ENCODE measurements at places on chromosomes 2 and 18. TPM values are rescaled to one million over a fixed set of nuclear protein-coding genes. Genes with fewer than 3 reads are reported as not detected.
A peak's percentile ranks its signal among the peaks of the same experiment; 100 is the strongest.

DNA sequence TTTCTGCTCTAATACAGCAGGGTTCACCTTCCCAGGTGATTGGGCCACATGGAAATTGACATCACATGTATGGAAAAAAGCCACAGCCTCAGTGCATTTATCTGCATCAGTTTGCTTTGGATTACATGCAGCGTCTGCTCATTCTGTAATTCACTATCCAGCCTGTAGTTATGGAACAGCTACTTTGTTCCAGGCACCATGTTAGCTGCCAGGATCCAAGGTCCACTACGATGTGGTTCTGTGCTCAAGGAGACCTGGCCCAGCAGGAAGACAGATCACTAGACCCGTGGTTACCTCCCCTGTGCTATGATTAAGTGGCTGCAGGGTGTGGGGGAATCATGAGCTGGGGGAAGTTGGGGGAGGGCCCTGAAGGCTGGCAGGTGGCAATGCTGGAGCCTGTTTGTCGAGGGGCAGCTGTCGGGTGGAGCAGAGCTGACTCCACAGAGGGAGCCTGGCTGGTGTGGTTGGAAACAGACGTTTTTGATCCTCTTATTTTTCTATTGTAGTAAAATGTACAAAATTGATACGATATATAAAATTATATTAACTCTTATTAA is 58.6 kb downstream of the TSHZ1 start:
- no peak for DNase-seq

DNA sequence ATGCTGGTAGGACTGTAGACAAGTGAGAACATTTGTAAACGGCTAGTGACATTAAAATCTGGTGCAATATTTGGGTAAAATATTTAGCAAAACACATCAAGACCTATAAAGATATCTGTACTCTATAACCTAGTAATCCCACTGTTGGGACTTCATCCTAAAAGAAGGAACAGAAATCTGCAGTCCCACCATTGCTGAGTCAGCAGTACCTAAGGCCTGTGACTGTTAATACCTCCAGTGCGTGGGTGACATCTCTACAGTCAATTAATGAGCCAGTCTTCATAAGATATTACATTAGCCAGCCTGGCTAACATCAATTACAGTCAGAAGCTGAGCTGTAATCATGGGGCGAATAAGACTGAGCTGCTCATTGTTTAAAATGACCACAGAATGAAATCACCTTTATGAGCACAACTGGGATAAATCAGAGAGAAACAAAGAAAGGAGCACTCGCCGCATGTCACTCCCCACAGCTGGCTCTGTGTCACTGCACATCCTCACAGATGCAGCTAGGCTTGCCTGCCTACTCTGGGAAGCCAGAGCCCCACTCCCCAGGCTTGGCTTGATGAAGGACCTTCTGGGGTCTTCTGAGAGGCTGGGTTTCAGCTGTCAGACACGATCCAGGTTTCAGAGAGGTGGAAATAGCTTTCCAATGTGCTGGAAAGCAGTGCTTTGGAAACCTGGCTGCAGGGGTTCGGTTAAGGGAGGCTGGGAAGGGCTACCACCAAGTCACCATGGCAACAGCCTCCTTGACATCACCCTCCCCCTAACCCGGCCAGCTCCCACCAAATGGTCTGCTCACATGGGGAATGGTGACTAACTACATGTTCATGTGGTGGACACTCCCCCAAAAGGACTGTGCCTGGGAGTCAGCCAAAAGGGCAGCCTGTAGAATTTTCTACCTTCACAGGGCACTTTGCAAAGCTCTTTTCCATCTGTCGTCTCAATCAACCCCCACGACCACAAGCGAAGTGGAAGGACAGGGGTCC is 145.0 kb downstream of the ZBTB7C start:
- peak; percentile 69 for DNase-seq

DNA sequence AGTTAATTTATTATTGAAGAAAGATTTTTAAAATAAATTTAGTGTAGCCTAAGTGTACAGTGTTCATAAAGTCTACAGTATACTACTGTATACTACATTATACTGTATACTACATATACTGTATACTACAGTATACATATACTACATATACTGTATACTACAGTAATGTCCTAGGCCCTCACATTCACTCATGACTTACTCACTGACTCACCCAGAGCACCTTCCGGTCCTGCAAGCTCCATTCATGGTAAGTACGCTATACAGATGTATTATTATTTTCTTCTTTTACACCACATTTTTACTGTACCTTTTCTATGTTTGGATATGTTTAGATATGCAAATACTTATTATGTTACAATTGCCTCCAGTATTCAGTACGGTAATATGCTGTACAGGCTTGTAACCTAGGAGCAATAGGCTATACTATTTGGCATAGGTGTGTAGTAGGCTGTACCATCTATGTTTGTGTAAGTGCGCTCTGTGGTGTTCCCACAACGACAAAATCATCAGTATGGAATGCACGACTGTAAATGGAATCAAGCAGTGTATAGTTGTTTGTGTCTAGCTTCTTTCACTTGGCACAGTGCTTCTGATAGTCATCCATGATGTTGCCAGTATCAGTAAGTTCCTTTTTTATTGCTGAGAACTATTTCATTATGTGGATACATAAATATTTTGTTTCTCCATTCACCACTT is 245.7 kb downstream of the MTX2 start:
- no peak for DNase-seq

- no peak for DNase-seq
Measured at GRCh38 chr2:352696-353095, 64.8 kb upstream of the ALKAL2 start.

DNA sequence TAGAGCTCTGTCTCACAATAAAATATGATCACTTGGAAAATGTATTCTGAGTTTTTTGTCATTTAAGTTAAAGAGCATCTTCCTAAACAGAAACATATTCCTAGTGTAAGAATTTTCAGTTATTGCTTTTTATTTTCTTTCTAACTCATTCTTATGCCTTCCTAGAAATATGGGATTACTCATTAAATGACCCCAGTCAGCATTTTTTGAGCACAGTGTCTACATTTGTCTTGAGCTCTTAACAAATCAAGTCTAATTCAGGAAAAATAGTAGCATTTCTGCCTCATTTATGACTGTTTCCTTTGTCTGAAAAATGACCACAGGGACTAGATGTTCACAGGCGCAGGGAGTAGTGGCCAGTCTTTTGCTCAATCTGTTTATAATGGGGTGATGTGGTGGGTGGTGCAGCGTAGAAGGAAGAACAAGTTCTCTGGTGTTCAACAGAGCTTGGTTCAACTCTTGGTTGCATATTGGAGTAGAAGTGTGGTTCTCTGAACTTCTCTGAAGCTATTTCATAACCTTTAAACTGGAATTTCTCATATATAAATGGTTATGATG is 267.1 kb downstream of the CYRIA start:
- DNase-seq: no peak

Gene TBR1
- not detected for total RNA-seq

GRCh38 chr2:45257820-45258219 is 248.6 kb upstream of the SIX2 start:
- DNase-seq: no peak

Gene SNTG2
- 0.86 TPM for total RNA-seq

Gene PROC
- 2.7 TPM for total RNA-seq

DNA sequence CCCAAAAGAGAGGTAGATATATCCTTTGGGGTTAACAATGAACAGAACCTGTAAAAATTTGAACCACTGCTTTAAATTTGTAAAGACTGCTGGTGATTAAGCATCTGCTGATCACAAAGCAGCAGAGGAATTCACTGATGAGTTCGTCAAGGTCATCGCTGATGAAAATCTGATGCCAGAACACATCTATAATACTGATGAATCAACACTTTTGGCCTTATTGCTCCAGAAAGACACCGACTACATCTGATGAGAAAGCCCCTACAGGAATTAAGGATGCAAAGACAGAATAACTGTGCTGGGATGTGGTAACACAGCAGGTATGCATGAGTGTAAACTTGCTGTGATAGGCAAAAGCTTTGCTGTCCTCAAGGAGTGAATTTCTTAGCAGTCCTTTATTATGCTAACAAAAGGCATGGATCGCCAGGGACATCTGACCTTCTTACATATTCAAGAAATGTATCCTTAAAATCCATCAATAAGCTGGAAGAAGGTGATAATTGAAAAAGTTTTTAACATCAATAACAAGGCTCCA is 30.5 kb upstream of the SGPP2 start:
- DNase-seq: no peak

GRCh38 chr2:241224018-241224850 is 35.8 kb downstream of the ANO7 start:
- DNase-seq: peak; percentile 58

Gene GRB14
- total RNA-seq: 0.10 TPM

- DNase-seq: no peak
Measured at GRCh38 chr18:42242758-42243157, 287.7 kb downstream of the PIK3C3 start.

DNA sequence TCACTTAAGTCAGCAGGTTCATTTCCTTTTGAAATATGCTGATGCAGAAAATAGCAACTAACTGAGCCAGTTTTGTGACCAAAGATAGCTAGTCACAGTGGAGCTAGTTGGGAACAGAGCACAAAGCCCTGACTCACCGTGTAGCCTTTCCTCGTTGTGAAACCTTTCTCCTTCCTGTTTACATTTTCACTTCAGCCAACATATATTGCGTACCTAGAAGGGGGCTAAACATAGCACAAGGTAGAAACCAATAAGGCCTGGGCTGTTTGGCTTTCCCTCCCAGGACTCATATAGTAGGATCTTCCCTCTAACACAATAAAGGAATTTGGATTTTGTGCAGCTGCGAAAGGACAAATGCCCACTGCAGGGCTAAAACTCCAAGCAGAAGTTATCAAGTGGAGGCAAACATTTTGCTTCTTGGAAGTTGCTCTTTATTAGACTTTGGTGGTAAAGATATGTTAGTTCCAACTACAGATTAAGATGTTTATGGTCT is 24.5 kb upstream of the LPIN2 start:
- DNase-seq: peak; percentile 81

- DNase-seq: peak; percentile 35
Measured at GRCh38 chr2:42770288-42771131, 6.6 kb upstream of the OXER1 start.

- no peak for DNase-seq
Measured at GRCh38 chr2:105777506-105778055, 32.9 kb downstream of the NCK2 start.

- peak; percentile 0 for DNase-seq
Measured at GRCh38 chr18:65439188-65439587, 311.6 kb upstream of the CDH7 start.

- no peak for DNase-seq
Measured at GRCh38 chr2:167388497-167388896, 500.2 kb downstream of the XIRP2 start.

Gene OR6B2
- total RNA-seq: not detected

- DNase-seq: no peak
Measured at GRCh38 chr18:74534150-74534969, at the start of gene CNDP1. TSS of gene CNDP1 (plus strand) at chr18:74534500. CDS start at chr18:74534668, 168 bp downstream.

DNA sequence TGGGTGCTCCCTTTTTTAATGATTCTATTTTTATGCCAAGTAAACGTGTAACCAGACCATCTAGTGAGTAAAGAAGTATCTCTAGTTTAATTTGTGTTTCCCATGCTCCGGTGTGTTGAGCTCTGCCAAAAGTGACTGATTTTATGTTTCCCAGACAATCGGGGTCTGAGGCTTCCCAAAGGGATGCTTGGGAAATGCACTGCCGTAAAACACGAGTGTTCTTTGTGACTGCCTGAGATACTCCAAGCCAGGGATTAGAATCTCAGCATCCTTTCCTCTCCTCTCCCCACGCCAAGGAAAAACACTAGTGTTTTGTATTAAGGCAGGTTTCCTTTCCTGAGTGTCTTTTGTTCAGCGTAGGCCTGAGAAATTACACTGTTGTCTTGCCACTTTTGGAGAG is 180.5 kb upstream of the NRP2 start:
- DNase-seq: no peak

DNA sequence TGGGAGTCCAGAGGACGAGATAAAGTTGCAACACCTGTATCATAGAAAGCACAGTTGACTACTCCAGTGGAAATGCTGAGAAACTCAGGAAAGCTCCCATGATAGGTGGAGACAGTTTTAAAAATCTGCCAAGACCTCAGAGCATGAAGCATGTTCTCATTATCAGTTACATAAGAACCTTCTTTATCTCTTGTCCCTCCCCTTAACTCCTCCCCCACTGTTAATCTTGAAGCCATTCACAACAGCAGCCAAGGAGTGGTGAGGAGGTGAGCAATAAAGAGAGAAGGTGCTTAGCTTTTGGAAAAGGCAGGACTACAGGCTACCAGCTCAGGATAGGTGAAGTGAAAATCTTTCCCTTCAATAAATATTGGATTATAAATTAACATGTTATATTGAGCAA is 657.9 kb downstream of the NYAP2 start:
- no peak for DNase-seq

- DNase-seq: no peak
Measured at GRCh38 chr2:218981390-218981880, 3.5 kb downstream of the FEV start.

DNA sequence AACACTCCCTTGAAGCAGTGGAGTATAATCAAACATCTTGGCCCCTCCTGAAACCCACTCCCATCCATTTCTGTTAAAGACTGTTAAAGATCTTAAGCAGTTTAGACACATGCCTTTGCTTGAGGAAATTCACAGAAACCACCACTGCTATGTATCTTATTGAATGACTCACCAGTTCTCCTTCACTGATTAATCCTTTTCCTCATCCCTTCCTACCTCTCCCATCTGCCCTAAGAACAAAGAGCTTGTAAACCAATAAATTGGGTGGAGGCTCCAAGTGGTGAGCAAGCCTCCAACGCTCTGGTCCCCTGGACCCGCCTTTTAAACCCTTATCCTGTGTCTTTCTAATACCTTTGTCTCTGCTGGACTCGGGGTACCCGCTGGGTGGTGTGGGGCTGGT is 746.1 kb downstream of the LRP1B start:
- peak; percentile 68 for DNase-seq

DNA sequence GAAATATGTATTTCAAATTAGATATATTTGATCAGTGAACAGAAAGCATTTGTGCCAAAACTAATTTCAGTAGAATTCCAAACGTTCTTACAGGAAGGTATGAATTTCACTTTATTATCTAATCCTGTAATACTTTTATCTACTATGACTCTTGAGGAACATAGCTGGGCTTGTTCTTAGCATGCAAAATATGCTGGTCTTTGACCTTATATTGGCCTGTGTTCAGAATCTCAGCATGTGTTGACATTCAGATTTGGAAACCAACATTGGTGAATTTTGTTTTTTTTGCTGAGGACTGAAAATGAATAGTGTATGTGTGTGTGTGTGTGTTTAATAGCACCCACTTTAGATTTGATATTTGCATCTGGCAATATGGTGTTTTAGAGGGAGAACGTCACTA is 112.2 kb downstream of the MEIS1 start:
- no peak for DNase-seq

Gene TRIM43
- total RNA-seq: not detected

Gene EFR3B
- total RNA-seq: 2.2 TPM

Measured in A172 (cell line).